Stimulated activated CD4-positive, alpha-beta T cell treated with anti-CD3 and anti-CD28 coated beads, Interleukin-15, amount 100 ng/mL, for 1 hour (primary cell): ENCODE measurements at places on chromosomes 1 and 21.

GRCh38 chr1:167452483-167452882 is 65.8 kb downstream of the CD247 start:
- no peak for DNase-seq

DNA sequence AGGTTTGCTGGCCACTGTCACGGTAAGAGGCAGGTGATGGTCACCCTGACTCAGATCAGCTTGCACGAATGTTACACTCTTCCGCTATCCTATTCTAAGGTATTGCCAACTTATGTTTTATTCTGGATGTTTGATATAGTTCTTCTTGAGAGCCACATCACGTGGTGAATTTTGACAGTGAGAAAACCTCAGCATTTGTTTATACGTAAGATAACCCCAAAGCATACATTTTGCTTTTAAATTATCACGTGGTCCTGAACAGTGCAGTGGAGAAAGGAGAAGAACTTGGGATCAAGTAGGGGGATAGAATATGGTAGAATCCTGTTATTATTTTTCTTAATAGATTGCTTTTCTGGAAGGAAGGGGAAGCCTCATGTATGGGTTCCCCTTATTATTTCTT is 16.6 kb downstream of the ATP1A1 start:
- DNase-seq, result no peak

- DNase-seq, result no peak
Measured at GRCh38 chr1:204565617-204566582, 49.7 kb downstream of the MDM4 start.

DNA sequence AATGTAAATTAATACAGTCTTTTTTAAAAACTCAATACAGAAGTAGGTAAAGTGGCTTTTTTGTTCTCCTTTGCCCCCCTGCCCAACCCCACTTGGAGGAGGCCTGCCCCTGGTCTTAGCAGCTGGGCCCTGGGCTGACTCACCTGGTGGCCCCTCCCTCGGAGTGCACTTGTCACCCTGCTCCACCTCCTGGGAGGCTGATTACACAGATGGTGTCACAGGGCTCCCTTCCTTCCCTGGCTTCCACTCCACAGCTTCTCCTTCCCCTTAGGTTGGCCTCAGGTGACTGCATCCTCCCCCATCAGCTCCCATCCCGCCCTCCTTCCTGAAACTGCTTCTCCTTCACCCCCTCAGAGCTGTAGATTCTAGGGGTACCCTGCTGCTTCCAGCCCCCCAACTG is 11.7 kb upstream of the CAPN9 start:
- no peak for DNase-seq

DNA sequence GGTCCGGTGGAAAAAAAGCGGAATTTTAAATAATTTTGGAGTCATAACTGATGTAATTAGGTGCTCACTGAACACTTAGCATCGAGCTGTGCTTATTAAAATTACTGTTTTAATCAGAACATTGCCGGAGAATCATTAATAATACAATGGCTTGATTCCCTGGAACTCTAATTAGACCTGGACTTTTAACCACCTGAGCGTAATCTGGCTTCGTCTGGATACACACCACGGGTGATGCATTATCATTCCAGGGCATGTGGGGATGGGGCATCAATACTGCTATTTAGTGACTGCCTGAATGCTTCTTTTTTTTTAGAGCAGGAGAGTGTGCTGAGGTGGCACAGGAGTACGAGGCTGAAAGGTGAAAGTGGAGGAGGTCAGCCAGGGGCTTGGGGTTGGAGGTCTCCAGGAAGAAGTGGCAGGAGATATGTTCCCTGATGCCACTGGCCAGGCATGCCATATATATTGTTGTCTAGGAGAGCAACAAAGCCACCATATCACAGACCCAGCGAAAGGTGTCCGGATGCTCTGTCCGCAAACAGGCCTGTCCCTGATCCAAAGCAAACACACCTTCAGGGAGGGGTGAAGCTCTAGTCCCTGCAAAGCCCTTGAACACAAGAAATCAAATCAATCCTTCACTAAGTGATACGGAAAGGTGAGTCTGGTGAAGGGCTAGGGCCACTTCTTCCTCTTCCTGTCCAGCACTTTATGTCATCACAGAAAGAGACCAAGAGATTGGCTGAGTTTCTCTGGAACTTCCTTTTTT is 125.2 kb downstream of the PLXNA2 start:
- no peak for DNase-seq

GRCh38 chr21:33403786-33404585 is 773 bp downstream of the IFNGR2 start:
- DNase-seq, result no peak

- no peak for DNase-seq
Measured at GRCh38 chr1:208631092-208631491, 386.9 kb upstream of the PLXNA2 start.

DNA sequence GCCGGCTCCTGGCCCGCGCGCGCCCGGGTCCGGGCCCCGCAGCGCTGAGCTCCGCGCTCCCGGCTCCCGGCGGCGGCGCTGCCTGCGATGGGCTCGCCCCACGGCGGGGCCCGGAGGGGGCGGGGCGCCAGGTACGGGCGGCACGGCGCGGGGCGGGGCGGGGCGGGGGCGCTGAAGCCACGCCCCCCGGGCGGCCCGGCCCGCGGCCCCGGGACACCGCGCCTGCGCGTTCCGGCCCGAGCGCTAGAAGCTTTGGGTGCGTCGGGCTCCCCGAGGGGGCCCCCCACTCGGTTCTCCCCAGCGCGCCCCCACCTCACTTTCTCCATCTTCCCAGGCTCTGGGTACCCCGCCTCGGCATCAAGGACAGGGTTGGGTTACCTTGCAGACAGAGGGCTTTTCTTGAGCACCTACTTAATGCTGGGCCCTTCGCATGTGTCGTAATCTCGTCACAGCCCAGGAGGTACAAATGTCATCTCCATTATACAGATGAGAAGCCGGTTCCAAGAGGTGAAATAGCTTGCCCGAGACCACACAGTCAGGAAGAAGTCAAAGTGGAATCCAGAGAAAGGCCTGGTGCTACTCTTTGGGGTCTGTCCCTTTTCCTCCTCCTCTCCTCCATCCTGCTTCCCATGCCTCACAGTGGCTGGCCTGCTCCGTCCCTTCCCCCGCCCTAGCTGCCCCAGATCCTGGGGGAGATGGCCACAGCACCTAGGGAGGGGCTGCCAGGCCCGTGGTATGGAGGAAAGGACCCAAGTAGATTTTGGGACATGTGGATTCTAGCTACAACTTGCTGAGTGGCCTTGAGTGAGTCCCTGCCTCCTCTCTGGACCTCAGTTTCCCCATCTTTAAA is 46.5 kb downstream of the RAP1GAP start:
- DNase-seq, result peak; percentile 49

GRCh38 chr1:246923482-246923881 is 8.3 kb downstream of the AHCTF1 start:
- DNase-seq, result no peak

DNA sequence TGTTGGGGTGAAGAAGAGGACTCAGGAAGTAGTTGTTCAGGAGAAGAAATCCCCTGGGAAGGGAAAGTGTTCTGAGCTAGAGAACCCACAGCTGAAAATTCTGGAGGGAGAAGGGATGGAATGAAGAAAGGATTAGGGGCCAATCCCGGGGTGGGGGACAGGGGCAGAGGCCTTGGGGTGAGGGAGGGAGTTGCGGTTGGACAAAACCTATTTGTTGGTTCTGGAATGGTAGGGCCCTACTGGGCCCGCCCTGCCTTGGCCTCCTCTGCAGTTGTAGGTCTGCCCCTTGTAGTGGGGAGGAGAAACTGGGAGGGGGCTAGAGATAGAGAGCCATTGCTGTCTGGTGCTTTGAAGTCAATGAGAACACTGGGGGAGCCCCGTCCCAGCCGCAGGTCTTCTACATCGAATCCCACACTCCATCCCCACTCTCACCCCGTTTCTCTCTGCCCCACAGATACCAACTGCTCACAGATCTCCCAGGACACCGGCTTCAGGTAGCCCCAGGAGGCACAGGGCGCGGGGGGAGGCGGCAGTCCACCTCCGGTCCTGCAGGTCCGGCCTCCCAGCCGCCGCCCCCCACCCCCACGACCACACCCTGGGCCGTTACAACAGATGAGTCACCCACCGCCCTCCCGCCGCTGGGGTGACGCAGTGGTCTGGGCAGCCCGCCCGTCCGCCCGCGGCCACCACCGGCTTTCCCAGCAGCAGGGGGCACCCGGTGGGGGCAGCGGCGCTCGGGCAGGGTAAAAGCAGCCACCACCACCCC is 1.1 kb downstream of the TAGLN2 start:
- peak; percentile 38 for DNase-seq

GRCh38 chr1:168420177-168420576 is 123.6 kb downstream of the XCL2 start:
- DNase-seq, result no peak

- no peak for DNase-seq
Measured at GRCh38 chr21:36892201-36892600, 74.3 kb downstream of the HLCS start.

DNA sequence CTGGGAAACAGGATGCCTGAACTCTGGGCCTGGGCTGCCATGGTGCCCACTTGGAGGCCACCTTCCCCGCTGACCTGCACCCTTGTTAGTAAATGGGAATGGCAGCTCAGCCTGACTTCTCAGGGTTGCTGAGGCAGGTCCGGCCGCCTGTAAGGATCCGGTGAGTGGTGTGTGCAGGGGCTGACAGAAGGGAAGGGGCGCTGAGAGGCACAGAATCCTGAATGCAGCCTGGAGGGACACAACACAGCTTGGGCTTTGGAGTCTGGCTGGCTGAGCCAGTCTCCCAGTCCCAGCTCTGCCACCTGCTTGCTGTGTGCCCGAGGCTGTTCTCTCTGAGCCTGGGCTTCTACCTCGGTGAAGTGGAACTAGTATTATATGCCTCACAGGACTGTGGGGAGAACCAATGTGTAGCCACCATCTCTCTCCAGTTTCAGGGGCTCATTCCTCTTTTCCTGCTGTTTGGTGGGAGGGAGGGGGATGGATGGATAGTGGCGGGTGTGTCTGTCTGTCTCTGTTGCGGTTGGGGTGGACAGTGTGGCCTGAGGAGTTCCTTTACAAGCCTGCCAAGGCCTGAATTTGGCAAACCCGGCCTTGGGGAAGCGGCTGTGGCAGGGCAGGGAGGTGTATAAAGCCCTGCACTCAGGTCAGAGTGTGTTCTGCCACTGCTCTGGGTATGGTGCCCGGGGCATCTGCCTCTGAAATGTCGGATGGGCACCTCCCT is 18.0 kb downstream of the ADORA1 start:
- DNase-seq, result no peak

GRCh38 chr1:11156963-11157362 is 32.2 kb upstream of the ANGPTL7 start:
- no peak for DNase-seq

DNA sequence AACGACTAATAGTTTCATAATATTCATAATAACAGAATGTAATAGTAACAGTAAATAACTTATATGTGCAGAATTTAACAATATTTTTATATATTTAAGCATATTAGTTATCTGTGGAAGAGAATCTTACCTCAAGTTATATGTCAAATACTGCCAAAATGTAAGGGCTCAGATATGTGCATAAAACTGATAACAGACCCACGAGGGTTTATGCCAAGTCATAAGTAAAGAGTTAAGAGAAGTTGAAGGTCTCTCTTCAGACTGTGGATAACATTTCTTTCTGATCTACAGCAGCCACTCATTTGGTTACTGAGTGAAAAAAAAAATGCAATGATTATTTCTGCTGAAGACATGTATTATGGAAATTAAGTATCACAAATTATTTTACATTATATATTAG is 1167.8 kb upstream of the NCAM2 start:
- DNase-seq, result no peak

GRCh38 chr1:152162792-152163463 is 3.9 kb upstream of the RPTN start:
- no peak for DNase-seq

DNA sequence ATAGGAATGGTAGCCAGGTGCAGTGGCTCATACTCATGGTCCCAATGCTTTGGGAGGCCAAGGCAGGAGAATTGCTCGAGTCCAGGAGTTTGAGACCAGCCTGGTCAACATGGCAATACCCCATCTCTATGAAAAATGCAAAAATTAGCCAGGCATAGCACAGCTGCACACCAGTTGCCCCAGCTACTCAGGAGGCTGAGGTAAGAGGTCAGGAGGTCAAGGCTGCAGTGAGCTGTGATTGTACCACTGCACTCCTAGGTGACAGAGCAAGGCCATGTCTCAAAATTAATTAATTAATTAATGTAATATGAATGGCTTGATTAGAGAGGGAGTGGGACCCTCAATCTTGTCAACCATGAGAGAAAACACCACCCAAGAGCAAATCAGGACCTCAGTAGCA is 198.7 kb upstream of the DUSP10 start:
- no peak for DNase-seq

DNA sequence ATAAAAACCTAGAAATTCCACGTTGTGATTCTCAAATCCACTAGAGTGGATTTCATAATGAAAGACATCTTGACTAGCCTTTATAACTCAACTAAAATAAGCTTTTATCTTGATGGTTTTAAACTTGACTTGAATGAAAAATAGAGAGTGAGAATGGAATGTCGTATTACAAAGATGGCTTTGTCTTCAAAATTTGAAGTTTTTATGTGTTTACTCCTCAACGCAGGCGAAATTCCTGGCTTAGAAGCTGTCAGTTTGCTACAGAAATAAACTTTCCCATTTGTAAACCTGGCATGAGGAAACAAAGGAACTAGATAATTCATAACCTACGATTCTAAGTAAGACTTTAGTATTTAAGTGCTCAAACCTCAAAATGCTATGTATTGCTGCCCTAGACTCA is 90.0 kb upstream of the KRTAP19-8 start:
- no peak for DNase-seq

DNA sequence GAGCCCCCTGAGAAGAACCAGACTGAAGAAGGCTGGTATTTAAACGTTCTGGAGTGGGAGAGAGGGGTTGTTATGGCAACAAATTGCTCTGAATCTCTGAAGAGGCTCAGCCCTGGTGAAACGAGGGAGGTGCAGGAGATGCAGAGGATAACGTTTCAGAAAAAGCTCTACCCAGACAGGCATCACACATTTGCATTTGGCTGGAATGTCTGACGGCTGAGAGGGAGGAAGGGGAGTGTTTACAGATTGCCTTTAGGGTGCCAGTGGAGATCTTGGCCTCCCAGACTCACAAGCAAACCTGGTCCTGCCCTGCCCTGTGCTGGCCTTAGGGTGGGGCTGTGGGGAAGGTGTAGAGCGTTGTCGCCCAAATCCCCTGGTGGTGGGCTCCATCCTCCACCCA is 169.0 kb upstream of the AJAP1 start:
- DNase-seq, result no peak

DNA sequence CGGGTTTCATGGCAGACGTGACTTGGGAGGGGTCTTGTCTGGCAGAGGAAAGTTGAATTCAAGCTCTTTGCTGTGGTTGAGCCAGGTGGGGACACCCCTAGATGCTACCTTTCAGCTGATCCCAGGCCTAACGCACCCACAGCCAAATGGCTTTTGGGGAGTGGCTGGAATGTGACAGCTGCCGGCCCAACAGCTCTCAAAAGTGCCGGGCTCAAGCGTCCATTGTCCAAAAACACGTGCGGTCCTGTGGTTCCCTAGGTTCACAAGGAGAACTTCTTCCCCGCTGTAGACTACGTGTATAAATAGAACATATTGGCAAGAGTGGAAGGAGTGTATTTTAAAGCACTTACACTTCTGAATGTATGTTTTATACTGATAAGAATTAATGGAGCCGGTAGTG is 87.1 kb upstream of the ARHGEF16 start:
- no peak for DNase-seq

GRCh38 chr1:153977250-153978240 is at the start of gene JTB:
TSS of gene JTB (minus strand) at chr1:153977674. CDS start at chr1:153977252, 422 bp downstream.
- peak; percentile 73 for DNase-seq

- no peak for DNase-seq
Measured at GRCh38 chr1:205824180-205824579, 11.2 kb upstream of the SLC41A1 start.

- DNase-seq, result no peak
Measured at GRCh38 chr21:39430457-39430856, 15.1 kb downstream of the LCA5L start.
